IPS DF 6.9 (cell line): ENCODE measurements at places on chromosomes 4 and X.

DNA sequence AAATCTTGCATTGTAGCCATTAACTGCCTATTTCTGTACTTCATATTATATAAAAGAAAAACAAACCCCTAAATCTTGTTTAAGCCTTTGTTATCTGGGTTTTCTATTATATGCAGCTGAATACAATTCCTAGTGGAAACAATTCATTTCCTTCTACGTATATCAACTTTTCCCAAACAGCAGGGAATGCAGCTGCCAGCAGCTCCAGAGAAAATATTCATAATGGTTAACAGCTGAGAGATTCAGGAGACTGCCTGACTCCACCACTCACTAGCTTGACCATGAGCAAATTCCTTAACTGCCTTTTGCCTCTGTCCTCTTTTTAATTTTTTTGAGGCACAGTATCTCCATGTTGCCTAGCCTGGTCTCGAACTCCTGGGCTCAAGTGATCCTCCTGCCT, 146.2 kb downstream of the SPATA18 start:
- DNase-seq: no peak

DNA sequence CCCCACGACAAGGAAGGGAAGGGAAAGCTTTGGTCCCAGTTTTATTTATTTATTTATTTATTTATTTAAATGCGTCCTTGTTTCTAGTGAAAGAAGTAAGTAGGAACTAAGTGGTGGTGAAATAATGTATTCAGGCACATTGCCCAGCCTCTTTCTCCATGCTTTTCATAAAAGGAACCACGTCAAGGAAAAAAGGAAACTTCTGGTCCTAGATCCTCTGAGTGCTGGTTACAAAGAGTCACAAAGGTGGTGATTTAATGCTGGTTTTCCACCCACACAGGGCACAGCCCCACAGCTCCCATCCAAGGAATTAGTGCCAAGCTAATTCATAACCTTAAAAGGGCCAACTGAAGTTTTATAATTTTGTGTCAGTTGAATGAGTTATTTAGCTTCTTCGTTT, 206.6 kb upstream of the GYPA start:
- DNase-seq: no peak

GRCh38 chr4:147339100-147339499, 141.8 kb upstream of the EDNRA start:
- no peak for DNase-seq

GRCh38 chrX:135416546-135416945, 5.2 kb upstream of the SMIM10L2A start:
- no peak for DNase-seq

DNA sequence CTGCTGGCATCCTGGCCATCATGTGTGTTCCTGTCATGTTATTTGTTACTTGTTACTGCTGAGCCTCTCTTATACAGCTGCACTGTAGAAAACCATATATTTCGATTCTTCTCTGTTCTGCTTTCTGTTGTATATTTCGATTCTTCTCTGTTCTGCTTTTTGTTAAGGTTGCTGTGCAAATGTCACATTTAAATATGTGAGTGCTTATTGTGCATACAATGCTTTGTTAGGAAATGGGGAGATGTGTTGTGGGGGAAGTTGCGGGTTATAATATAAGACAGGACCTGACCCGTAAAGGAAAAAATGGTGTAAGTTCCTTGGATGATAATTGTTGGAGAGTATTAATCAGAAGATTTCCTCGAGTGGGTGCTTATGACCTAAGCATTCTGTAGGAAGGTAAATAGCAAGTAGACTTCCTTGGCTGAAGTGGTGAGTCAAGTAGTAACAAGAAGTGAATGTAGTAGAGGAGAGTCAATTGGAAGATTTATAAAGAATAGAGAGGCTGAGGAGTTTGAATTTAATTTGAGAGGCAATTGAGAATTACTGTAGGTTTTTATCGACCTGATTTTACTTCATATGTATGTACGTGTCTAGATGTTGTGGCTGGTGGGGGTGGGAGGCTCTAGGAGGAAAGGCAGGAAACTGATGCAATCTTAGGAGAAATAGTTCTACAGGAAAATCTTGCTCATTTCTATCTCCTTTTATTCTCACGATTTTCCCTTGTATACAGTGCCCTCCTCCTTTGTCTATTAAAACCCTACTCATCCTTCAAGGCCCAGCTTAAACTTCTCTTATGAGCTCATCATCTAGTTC, 8.5 kb downstream of the OGT start:
- no peak for DNase-seq

DNA sequence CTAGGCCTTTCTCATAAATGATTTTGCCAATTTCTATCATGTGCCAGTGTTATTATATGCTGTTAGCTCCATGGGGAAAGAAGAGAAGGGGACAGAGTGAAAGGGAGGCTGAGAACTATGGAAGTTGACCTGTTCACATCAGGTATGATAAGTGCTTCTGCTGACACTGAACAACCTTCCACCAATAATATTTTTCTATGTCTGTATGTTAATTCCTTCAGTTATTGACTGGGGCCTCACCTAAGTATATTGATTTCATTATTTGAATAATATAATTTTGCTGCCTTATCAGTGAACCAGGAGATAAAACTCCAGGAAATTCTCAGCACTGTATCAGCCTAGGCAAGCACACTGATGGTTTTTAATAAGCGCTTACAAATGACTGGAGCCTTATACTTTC, 262.8 kb downstream of the SNCA start:
- no peak for DNase-seq

- no peak for DNase-seq
These were observed 9.7 kb upstream of the LSM6 start for GRCh38 chr4:146165840-146166239.

DNA sequence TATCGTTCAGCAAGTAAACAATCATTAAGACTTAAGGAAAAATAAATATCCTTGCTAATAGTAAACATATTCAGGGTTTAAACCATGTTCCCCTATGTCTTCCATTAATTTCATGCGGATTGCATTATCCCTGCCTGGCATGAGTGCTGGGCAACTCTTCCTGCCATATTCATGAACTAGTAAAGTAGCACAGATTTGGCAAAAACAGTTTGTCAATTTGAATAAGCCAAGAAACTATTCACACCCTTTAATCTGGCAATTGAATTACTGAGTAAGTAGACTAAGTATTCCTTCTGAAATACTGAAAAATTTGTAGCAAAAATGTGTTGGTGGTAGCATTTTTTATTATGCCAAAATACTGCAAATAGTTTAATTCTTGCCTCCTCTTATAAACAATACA, 512.0 kb downstream of the NLGN4X start:
- no peak for DNase-seq

GRCh38 chr4:77586951-77587383, 18.7 kb upstream of the CXCL13 start:
- DNase-seq: no peak

DNA sequence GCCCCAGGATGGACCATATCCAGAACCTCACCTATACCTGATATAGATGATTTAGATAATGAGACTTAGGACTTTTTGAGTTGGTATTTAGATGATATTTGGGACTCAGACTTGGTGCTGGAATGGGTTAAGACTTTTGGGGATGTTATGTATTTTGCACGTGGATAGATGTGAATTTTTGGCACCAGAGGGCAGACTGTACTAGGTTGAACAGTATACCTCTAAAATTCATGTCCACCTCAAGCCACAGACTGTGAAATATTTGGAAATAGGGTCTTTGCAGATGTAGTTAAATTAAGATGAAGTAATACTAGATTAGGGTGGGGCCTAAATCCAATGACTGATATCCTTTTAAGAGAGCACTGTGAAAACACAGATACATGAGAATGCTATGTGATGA, 15.6 kb downstream of the RBM41 start:
- DNase-seq: no peak

GRCh38 chr4:179415037-179415846, 1973.0 kb upstream of the AGA start:
- DNase-seq: no peak

GRCh38 chr4:59258002-59258401, 1942.1 kb upstream of the ADGRL3 start:
- no peak for DNase-seq

DNA sequence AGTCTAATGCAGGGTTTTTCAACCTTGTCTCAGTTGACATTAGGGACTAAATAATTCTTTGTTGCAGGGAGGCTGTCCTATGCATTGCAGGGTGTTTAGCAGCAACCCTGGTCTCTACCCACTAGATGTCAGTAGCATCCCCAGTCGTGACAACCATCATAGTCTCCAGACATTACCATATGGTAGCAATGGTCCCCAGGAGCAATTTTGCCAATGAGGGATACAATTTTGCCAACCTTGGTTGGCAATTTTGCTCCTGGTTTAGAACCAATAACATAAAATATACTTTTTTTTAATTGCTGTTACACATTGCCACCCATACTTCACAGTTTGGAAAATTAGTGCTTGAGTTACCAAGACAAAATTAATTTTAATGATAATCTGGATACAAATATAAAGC, 6.0 kb downstream of the EREG start:
- DNase-seq: no peak

GRCh38 chr4:95540227-95540626, 8.5 kb downstream of the UNC5C start:
- no peak for DNase-seq

GRCh38 chr4:92992758-92993157, 689.0 kb downstream of the GRID2 start:
- DNase-seq: no peak

DNA sequence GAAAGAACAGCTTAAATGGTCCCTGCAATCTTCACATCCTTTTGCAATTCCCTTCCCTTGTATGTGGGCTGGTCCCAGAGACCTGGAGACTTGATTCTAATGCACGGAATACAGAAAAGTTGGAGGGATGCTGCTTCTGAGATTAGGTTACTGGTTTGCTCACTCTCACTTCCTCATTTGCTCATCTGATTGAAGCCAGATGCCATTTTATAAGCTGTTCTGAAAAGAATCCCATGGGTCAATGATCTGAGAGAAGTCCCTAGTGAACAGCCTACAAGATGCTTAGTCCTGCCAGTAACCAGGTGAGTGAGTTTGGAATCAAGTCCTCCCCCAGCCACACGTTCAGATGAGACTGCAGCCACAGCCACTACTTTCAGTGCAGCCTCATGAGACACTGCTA, 35.9 kb downstream of the MAGEA1 start:
- no peak for DNase-seq

DNA sequence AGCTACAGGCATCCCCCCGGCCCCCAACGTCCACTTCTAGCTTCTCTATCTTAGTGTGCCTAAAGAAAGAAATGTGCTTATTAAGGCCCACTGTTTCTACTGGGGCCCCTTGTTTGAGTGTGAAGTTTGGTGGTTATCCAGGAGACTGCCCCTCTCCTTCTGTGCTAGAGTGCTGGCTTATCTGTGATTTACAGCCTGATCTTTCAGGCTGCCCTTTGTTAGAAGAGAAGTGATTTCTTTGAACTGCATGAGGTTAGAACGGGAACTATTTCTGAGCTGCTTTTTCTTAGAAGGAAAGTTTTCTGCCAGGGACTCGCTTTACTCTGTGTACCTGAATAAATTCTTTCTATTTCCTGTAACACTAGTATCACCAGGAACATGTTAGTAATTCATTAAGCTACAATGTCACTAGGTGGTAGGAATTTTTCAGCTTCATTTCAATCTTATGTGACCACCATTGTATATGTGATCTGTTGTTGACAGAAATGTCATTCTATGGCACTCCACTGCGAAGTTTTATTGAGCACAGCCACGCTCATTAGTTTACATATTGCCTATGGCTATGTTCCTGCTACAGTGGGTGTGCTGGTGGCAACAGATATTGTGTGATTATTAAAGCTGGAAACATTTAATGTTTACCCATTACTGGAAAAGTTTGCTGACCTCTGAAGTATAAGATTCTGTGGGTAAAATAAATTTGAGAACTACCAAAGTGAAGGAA, 193.8 kb upstream of the CXorf51B start:
- DNase-seq: no peak

- DNase-seq: no peak
These were observed 407.4 kb upstream of the AADAT start for GRCh38 chr4:170497112-170497511.

- DNase-seq: no peak
These were observed 155.0 kb downstream of the PALLD start for GRCh38 chr4:168651864-168652263.

- no peak for DNase-seq
These were observed 45.1 kb downstream of the JADE3 start for GRCh38 chrX:46957297-46957696.

GRCh38 chr4:98816816-98817215, 112.1 kb downstream of the EIF4E start:
- DNase-seq: no peak

DNA sequence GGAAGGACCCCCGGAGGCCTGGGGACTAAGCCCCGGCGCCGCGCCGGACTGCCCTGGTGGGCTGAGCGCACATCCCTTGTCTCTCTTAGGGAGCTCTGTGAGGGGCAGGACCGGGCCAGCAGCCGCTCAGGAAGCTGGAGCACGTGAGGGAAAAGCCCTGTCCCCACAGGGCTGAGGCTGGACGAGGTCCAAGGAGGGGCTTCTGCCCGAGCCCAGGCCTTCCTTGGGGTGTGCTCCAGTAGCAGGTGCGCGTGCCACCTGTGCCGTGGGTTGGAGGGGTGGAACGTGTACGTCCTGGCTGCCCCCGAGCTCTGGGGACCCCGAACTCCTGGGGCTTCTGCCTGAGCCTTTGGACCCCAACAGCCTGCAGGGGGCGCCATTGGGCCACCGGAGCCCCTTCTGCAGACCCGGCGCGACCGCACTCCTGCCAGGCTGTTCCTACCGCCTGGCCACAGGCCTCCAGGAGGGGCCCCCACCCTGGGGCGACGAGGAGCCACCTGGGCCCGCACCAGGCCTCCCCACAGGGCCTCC, 27.2 kb downstream of the TACC3 start:
- DNase-seq: no peak

GRCh38 chr4:153814789-153815188, 25.9 kb upstream of the SFRP2 start:
- no peak for DNase-seq

DNA sequence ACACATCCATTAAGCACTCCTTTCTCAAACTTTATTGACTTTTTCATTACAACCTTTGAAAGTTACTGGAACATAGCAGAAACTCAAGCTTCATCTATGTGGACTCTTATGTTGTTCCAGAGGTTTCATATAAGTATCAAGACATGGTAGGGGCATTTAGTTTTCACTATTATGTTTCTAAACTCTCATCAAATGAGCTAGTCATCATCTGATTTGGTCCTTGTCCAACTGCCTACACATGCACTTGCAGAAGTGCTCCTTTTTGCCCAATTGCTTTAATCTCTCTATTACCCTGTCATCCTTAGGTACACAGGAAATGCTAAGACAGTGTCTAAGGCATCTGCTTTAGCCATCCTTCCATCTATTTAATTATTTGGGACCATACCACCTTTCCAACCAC, 42.2 kb upstream of the EPGN start:
- no peak for DNase-seq

DNA sequence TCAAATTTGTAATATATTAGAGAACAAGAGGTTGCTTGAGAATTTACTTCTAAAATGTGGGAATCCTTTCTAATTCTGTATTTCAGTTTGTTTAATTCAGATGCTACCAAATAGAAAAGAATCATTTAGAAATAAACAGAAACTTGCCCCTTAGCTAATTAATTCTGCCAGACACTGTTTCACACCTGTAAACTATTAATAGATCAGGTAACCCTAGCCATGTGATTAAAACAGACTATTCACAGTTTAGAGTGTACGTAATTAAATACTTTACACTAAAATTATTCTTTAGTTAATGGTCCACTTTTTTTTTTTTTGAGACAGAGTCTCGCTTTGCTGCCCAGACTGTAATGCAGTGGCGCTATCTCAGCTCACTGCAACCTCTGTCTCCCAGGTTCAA, 124.0 kb downstream of the PTPN13 start:
- no peak for DNase-seq
